Midbrain (tissue), 1 donor: ENCODE measurements at places on chromosomes 1 and 21.

DNA sequence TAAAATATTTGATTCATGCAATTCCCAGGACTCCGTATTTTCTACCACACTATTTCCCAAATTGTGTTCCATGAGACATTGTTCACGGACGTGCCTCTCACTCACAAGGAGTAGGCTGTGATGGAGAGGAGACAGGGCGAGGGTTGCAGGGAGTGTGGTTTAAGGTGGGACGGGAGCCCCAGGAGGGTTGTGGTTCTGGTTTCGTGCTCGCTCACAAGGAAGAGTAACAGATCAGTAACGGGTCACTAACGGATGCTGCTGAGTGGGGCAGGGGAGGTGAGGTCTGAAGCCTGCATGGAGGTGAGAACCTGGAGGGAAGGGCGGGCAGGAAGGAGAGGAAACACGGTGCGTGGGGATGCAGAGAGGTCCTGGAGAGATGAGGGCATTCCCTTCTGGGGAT lies 28.8 kb downstream of the TFF3 start:
- no peak for DNase-seq

- DNase-seq: no peak
Observed at GRCh38 chr1:46549697-46550681, 1.5 kb downstream of the KNCN start.

DNA sequence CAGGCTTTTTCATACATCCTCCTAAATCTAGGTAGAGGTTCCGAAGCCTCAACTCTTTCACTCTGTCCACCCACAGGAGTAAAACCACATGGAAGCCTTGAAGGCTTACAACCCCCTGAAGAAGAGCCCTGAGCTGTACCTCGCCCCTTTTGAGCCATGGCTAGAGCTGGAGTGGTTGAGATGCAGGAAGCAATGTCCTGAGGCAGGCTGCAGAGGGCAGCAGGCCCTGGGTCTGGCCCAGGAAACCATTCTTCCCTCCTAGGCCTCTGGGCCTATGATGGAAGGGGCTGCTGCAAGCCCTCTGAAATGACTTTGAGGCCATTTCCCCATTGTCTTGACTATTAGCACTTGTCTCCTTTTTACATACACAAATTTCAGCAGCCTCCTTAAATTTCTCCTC lies 1503.0 kb downstream of the KCNT2 start:
- DNase-seq: no peak

DNA sequence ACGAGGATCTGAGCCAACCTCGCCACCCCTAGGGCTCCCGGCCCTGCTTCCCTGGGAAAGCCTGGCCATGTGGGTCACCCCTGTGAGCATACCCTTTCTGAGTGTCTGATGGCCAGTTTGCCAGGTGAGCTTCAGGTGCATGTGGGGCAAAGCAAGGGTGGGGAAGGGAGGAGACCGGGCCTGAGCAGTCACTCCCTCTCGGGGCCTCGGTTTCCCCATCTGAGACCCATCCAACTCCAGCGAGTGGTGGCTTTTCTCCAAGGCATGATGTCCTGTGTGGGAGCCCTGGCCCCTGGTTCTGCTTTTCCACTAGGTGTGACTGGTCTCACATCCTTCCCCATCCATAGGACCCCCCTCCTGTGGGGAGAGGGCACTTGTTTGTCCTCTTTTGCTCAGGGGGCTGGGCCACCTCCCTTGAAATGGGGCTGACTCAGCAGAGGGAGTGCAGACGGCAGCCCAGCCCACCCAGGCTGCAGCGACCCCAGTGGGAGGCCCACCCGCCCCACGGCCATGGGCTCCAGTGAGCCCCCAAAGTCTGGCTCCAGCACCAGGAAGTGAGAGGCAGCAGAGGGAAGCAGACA lies 1.7 kb upstream of the WNT9A start:
- no peak for DNase-seq

GRCh38 chr1:219121679-219122078 lies 52.0 kb upstream of the LYPLAL1 start:
- DNase-seq: no peak

DNA sequence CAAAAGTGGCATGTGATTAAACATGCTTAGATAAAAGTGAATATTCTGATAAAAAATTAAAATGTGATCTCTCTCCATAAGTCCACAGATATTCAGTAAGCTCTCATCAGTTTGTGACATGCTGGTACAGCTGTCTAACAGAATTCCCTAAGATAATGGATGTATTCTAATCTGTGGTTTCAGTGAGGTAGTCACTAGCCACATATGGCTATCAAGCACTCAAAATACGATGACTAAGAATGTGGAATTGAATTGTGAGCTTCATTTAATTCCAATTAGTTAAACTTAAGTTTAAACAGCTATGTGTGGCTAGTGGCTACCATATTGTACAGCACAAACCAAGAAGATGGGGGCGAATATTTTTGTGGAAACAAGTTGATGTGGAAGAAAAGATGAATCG lies 4.1 kb upstream of the REG4 start:
- no peak for DNase-seq

- DNase-seq: no peak
Observed at GRCh38 chr1:63418101-63418500, 50.7 kb downstream of the ALG6 start.

- no peak for DNase-seq
Observed at GRCh38 chr1:226400519-226401354, 7.2 kb downstream of the PARP1 start.

- no peak for DNase-seq
Observed at GRCh38 chr1:96980448-96980847, 258.9 kb downstream of the PTBP2 start.

- DNase-seq: peak; percentile 54
Observed at GRCh38 chr1:40939320-40940059, 40.0 kb upstream of the CTPS1 start.
